IMR-90 (cell line): ENCODE measurements at places on chromosomes 11 and 22. TPM values are rescaled to one million over a fixed set of nuclear protein-coding genes. Genes with fewer than 3 reads are reported as not detected.

- no peaks in the 10 kb centered on the region for H3K4me1 ChIP-seq
- no peaks in the 10 kb centered on the region for H3K36me3 ChIP-seq
- H3K27me3 ChIP-seq = peaks cover 2% of the 10 kb centered on the region
- no peak overlapping the region for H3K27ac ChIP-seq
Measured at GRCh38 chr11:34036456-34036855, 15.1 kb upstream of the CAPRIN1 start.

DNA sequence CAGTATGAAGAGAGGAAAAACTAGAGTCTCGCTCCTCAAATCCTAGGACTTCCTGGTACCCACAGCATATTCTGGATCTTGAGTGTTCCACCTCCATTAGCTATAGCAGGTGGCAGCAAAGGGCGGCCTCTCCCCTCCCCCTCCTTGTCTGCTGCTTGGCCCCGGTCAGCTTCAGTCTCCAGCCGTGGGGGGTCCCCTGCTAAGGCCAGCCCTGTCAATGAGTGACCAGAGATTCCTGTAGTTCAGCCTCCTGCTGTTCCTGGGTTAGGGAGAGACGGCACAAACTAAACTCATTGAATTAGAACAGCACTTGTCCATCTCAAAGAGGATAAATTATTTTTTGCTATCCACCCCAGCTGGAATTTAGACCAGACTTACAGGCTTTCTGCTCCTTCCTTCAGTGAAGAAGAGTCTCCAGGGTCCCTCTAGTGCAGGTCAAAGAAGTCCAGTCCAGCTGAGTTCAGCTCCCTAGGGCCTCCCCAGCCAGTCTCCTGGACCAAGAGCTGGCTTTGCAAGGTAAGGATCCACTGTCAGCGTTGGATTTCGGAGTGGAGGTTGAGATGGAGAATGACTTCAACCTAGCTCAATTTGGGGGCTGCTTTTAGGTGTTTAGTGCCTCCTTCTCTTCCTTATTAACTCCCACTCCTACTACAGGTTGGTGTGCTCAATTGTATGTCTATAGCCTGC is 1.1 kb upstream of the PHLDB1 start:
- peak overlapping the region; percentile 57 for H3K27ac ChIP-seq
- H3K27me3 ChIP-seq = no peaks in the 10 kb centered on the region
- DNase-seq = no peak
- no peak overlapping the region for H3K4me3 ChIP-seq

DNA sequence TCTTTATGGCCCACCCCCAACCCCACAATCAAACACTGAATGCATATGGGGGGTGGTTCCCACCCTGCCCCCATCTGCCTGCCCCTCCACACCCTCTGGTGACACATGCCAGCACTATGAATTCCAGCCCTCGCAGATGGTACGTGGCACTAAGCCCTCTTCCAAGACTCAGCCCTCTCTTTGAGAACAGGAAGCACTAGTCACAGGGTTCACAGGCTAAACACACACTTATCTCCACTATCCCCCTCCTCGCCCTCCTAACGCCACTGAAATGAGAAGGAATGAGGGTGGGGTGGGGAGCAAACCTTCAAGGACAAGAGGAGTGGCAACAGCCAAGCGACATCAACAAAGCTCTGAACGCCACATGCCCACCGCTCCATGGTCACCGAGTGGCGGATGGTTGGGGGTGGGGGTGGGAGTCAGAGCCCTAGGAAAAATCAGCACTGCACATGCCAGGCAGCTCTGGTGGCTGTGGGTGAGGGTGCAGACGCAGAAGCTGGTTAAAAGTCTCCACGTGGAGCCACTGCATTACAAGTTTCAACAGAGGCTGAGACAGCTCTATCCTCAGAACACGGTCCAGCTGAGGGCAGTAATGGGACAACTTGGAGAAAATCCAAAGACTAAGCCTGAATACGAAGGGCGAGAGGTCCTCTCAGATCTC is 33.6 kb downstream of the TMEM184B start:
- no peak overlapping the region for H3K4me3 ChIP-seq
- H3K36me3 ChIP-seq = peaks cover 34% of the 10 kb centered on the region
- peaks cover 38% of the 10 kb centered on the region for H3K4me1 ChIP-seq

GRCh38 chr11:21411104-21411503 is 741.7 kb downstream of the NELL1 start:
- no peaks in the 10 kb centered on the region for H3K36me3 ChIP-seq
- H3K27ac ChIP-seq = no peak overlapping the region

DNA sequence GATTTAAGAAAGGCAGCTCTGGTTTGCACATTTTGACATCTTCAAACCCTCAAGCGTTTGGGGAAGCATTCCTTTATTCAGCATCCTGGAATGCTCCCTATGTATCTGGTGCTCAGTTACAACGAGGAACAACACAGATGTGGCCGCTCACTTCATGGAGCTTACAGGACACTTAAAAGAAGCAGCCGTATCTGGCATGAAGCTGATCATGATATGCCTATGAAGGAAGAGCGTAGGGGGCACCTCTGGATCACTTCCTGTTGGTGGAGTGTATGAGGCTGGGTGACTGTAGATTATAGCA is 72.3 kb upstream of the TP53I11 start:
- H3K4me1 ChIP-seq = peaks cover 13% of the 10 kb centered on the region; the same call in 1 of the 2 replicates
- H3K4me3 ChIP-seq = no peak overlapping the region
- H3K36me3 ChIP-seq = no peaks in the 10 kb centered on the region
- H3K27me3 ChIP-seq = peaks cover 13% of the 10 kb centered on the region
- peak overlapping the region; percentile 36; the same call in 1 of the 2 replicates for H3K27ac ChIP-seq

TUBA8 gene
- total RNA-seq = 1.4 and 1.9 TPM in 2 replicates

DNA sequence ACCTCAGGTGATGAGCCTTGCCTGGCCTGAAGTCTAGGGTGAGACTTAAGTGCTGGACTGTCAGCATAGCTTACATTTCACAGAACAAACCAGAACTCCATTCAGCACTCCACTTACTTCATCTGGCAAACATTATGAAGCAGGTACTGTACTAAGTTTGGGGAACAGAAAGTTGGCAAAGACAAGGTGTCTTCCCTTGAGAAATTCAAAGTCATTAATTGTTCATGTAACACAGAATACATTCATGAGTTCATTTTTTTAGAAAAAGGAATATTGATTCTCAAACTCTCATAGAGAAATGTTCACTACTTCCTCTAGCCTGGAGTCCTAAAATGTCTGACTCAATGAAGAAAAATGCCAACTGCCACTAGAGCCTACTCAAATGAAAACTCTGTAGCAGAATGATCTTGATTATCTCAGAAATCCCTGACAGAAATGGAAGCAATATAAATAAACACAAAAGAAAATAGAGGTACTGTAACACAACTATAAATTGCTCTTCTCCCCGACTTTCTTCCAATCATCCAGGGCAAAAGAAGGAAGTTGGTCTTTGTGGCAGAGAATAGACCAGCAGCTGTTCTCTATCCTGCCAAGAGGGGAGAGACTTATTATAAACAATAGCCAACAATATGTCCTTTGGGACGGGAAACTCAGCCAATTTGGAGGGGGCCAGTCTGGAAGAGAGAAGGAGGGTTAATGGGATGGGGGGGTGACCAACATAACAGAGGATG is 129.2 kb upstream of the MTMR2 start:
- peak; percentile 62 for DNase-seq
- no peaks in the 10 kb centered on the region for H3K27me3 ChIP-seq
- no peaks in the 10 kb centered on the region for H3K36me3 ChIP-seq
- H3K4me1 ChIP-seq = peaks cover 33% of the 10 kb centered on the region
- no peak overlapping the region for H3K4me3 ChIP-seq

DNA sequence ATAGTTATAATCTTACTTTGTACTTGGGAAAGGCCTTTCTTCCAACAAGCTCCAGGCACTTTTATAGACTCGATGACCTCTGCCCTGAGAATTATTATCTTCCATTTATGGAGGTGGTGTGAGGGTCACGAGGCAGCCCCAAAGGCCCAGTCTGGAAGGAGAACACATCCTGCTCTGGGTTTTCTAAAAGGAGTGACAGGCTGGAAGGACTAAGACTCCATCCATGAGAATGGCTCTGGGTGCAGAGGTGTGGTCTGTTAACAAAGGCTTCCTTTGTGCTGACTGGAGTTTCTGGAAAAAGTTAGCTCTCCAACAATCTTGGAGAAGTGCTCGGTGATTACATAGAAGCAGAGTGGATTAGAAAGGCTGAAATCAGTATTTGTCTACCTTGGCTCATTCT is 74.7 kb upstream of the SESN3 start:
- no peaks in the 10 kb centered on the region for H3K36me3 ChIP-seq
- H3K27ac ChIP-seq = no peak overlapping the region
- H3K27me3 ChIP-seq = peaks cover 2% of the 10 kb centered on the region; the same call in 1 of the 2 replicates
- DNase-seq = no peak

NCAM1 gene
- 0.18 TPM in 1 of 2 replicates, not detected in the other for total RNA-seq

DNA sequence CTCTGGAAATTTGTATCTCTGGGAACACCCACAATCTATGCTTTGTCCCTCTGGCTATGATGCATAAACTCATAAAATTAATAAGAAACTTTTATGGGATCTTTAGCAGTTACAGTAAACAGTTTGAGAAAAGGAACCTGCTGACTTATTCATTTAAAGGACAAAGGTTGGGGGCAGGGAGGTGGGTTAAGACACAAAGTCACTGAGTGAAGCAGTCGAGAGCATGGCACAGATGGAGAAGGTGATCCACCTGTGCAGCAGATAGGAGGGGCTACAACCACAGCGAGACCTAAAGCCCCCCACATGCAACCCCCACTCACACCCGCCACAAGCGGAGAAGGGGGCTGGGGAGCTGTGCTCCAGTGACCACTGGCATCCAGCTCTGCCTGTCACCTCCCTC is 45.0 kb downstream of the SMCO4 start:
- DNase-seq = no peak
- H3K27me3 ChIP-seq = no peaks in the 10 kb centered on the region
- no peak overlapping the region for H3K4me3 ChIP-seq
- H3K27ac ChIP-seq = no peak overlapping the region
- H3K36me3 ChIP-seq = no peaks in the 10 kb centered on the region

- no peak for DNase-seq
- no peak overlapping the region for H3K4me3 ChIP-seq
- no peaks in the 10 kb centered on the region for H3K4me1 ChIP-seq
- H3K27ac ChIP-seq = no peak overlapping the region
Measured at GRCh38 chr11:116376054-116376453, 396.7 kb downstream of the BUD13 start.

DNA sequence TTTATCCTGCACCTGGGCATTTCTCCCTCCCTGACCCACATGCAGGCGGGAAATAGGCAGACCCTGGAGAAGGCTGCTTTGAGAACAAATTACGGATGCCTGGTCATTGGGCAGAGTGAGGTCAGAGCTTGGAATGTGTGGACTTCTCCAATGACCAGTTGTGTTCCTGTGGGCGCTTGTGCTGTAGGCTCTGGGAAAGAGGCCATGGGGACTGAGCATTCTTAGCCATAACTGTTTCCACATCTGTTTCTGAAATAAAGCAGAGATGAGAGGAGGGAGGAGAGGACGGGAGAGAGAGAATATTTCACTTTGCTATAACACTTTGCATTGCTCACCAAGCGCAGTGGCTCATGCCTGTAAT is 11.2 kb upstream of the TMEM184B start:
- peak; percentile 96 for DNase-seq
- peaks cover 15% of the 10 kb centered on the region for H3K36me3 ChIP-seq
- no peaks in the 10 kb centered on the region for H3K27me3 ChIP-seq
- H3K4me1 ChIP-seq = peaks cover 12% of the 10 kb centered on the region

- no peaks in the 10 kb centered on the region for H3K27me3 ChIP-seq
- peak overlapping the region; percentile 78 for H3K27ac ChIP-seq
- 0 out of 2 replicates have a peak, but pooled peaks cover 1% of the 10 kb centered on the region for H3K36me3 ChIP-seq
- DNase-seq = no peak
Measured at GRCh38 chr11:65569164-65569972, 909 bp upstream of the ZNRD2 start.

- no peaks in the 10 kb centered on the region for H3K4me1 ChIP-seq
- no peaks in the 10 kb centered on the region for H3K36me3 ChIP-seq
- no peak for DNase-seq
- H3K4me3 ChIP-seq = no peak overlapping the region
Measured at GRCh38 chr11:69879729-69880005, 60.5 kb upstream of the FGF3 start.

DNA sequence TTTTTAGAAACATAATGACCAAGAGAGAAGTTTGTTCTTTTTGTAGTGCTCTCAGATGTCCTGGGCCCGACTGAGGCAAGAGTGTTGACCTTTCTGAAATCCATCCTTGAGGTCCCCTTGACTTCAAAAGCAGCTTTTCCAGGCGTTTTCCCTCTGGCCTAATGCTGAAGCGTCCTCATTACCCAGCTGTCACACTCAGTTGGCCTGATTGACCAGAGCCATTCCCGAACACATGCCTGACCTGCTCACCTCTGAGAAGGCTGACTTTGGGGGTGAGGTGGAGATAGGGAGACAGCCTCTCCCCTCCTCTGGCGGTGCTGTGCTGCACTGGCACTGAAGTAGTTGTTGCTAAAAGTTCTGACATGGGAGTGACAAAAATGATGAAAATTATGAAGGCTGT is 66.9 kb downstream of the ALX4 start:
- H3K4me3 ChIP-seq = no peak overlapping the region
- H3K27ac ChIP-seq = peak overlapping the region; percentile 34
- H3K36me3 ChIP-seq = 0 out of 2 replicates have a peak, but pooled peaks cover 4% of the 10 kb centered on the region
- no peak for DNase-seq

TSPAN32 gene
- not detected in 2 replicates for total RNA-seq

CYTH4 gene
- 0.28 and 0.36 TPM in 2 replicates for total RNA-seq

RAB39A gene
- total RNA-seq = not detected in 2 replicates

SEC14L6 gene
- total RNA-seq = not detected in 2 replicates

- H3K4me3 ChIP-seq = no peak overlapping the region
- no peak for DNase-seq
- H3K27ac ChIP-seq = no peak overlapping the region
- H3K27me3 ChIP-seq = peaks cover 46% of the 10 kb centered on the region
- H3K4me1 ChIP-seq = no peaks in the 10 kb centered on the region; the same call in 1 of the 2 replicates
Measured at GRCh38 chr22:45866126-45866645, 110.8 kb downstream of the WNT7B start.

ZFPL1 gene
- 24.0 and 27.2 TPM in 2 replicates for total RNA-seq

- no peak overlapping the region for H3K27ac ChIP-seq
- DNase-seq = no peak
- H3K4me3 ChIP-seq = no peak overlapping the region
- H3K4me1 ChIP-seq = peaks cover 2% of the 10 kb centered on the region; the same call in 1 of the 2 replicates
- no peaks in the 10 kb centered on the region for H3K36me3 ChIP-seq
Measured at GRCh38 chr11:122600290-122600689, 55.2 kb upstream of the UBASH3B start.
